Stimulated activated CD8-positive, alpha-beta memory T cell treated with anti-CD3 and anti-CD28 coated beads, Interleukin-15, amount 100 ng/mL, for 1 hour (primary cell): ENCODE measurements at places on chromosomes 6 and 20.

DNA sequence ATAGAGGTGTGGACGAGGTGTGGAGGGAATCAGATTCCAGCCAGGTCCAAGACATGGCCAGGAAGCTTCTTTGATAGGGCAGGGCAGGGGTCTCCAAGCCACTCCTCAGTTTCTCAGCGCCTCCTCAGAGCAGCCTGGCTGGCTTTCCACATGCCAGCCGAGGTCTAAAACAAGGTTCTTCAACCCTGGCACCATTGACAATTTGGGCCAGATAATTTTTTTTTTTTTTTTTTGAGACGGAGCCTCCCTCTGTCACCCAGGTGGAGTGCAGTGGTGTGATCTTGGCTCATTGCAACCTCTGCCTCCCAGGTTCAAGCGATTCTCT lies 21.3 kb upstream of the CHMP4B start:
- DNase-seq, result no peak

- DNase-seq, result no peak
These were observed 50.0 kb downstream of the SYNDIG1 start for GRCh38 chr20:24519476-24519875.

- DNase-seq, result no peak
These were observed 32.4 kb upstream of the FBXO9 start for GRCh38 chr6:53032849-53033248.

DNA sequence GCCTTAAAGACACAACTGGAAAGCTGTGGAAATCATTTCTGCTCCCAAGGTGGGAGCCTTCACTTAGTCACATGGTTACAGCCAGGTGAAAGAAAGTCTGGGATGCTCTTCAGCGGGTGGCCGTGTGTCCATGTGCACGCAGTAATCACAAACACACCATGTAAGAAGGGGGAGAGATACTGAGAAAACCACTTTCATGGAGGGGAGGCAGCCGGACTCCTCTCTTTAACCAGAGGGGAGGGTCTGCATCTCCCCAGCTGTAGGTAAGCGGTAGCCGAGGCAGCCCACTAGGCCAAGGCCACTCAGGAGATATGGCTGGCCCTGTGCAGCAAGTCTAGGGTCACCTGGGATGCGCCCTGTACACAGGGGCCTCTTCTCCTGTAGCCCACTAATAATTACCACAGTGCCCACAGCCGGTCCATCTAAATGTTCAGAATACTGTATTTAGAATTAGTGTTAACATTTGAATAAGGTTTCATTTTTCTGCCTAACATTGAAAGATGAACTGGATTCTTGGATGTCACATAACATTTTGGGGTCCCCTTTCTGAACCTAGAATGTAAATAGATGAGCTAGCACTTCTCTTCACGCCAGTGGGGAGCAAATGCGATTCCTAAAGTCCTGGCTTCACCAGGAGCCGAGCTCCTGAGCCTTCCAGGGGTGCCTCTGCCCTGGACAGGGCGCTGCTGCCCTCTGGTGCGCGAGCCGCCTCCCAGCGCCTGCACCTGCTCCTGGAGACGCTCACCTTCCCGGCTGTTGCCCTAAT lies 15.9 kb downstream of the GPR31 start:
- no peak for DNase-seq
